Stimulated activated CD4-positive, alpha-beta T cell treated with anti-CD3 and anti-CD28 coated beads, Interleukin-15, amount 100 ng/mL, for 1 hour (primary cell): ENCODE measurements at places on chromosomes 7 and 10.

GRCh38 chr7:28205506-28205905 lies 24.9 kb upstream of the JAZF1 start:
- DNase-seq = no peak

DNA sequence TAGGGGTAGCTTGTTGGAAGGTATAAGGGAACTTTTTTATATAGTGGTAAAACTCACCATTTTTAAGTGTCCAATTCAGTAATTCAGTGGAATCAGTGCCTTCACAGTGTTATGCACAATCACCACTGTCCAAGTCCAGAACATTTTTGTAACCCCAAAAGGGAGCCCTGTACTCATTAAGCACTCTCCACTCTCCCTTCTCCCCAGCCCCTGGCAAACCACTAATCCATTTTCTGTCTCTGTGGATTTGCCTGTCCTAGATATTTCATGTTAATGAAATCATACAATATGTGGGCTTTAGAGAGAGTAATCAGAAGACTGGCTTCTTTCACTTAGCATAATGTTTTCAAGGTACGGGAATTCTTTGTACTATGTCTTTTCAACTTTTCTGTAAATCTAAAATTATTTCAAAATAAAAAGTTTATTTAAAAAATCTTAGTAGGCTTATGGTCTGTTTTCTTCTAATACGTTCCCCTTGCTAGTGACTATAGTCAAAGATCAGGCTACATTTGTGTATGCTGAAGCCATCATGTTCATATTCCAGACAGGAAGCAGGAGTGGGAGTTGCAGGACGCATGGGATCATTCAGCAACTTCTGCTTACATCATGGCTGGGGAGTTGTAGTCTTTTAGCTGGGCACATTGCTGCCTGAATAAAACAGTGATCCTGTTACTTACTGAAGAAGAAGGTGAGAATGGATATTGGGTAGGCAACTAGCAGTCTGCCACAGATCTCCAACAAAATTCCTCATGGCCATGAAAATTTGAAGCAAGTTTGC lies 35.4 kb upstream of the TAX1BP1 start:
- no peak for DNase-seq

DNA sequence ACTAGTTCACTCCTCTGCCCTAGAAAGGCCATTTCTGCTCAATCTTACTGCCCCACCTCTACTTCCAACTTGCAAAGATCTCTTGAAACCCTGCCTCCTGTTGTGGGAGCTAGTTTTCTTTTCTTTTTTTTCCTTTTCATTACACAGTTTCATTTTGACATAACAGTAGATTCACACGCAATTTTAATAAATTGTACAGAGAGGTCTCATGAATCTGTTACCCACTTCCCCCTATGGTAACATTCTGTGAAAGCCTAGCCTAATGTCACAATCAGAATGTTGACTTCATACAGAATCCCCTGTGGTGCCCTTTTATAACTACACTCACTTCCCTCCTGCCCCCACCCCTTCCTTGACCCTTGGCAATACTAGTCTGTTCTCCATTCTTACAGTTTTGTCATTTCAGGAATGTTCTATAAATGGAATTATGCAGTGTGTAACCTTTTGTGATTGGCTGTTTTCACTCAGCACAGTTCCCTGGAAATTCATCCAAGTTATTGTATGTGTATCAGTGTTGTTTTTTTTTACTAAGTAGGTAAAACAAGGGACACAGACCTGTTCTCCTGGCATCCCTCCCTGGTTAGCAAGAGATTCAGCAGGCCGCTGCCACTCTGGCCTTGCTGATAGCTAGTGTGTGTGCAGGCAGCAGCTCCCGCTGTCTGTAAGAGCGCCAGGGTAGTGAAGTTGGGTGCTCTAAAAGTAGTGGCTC lies 21.5 kb downstream of the CHST3 start:
- no peak for DNase-seq

DNA sequence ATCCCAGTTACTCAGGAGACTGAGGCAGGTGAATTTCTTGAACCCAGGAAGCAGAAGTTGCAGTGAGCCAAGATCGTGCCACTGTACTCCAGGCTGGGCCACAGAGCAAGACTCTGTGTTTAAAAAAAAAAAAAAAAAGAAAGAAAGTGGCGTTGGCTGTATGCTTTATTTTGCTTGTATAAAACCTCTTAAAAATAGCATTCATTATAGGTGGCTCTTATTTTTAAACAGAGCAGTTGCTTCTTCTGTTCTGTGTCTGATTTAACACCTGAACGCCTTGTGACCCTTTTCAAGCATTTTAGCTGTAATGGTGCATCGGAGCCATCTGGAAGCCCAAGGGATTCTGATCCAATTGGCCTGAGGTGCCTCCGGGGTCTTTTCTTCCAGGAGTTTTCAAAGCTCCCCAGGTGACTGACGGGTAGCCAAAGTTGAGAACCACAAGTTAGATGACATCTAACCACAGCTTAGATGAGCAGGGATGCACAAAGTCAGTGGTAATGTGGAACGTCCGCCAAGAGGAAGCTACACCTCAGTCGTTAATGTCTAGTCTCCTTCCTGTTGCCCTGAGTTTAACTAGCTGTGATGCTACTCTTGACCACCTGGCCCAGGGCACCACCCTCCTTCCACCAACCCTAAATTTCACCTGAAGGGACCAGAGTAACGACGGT lies 274.6 kb upstream of the KLF6 start:
- DNase-seq = no peak

DNA sequence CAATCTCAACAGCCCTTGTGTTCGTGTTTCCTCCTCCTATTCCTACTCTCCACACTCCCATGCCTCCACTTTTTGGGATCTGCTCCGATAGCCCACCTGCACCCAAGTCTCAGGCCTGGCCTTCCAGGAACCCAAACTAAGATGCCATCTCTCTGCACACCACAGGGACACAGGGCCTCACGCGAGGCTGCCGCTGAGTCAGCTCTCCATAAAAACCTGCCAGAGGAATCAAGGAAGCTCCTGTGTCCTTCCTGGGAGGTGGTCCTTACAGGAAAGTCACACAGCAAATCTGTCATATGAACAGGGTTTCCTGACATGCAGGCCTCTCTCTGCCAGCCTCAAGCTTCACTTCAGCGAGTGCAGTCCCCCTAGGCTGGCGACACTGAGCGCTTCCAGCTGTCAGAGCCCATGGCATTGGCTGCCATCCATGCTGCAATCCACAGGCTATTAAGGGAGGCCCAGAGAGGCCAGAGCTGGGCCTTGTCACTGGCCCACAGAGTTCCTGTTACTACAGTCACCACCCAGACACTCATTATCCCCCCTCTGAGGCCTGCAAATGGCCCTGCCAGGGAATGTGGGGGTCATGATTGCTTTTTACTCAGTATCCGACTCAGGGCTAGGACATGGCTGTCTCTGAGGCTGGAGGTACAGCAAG lies 151.4 kb downstream of the OAT start:
- no peak for DNase-seq

GRCh38 chr10:89471110-89471809 lies 56.9 kb downstream of the IFIT5 start:
- no peak for DNase-seq

- DNase-seq = no peak
Measured at GRCh38 chr7:4151524-4151923, 530.6 kb upstream of the FOXK1 start.

DNA sequence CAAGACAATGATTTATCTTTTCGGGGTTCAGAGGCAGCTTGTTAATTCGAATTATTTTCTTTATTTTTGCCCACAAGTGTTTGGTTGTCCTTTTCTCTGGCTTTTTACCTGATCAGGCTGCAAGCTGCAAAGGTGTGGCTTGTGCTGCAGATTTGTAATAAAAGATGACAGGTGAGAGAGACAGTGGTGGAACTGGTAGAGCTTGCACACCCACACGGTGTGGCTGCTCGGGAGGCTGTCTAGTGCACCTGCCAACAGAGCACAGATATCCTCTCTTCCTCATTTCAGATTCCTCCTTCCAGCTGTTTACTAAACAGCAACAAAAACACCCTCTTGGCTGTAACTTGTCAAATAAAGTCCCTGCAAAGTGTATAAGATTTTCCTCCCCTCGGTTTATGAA lies 9.2 kb downstream of the GJD4 start:
- no peak for DNase-seq

GRCh38 chr10:132184816-132185593 lies 1.7 kb upstream of the DPYSL4 start:
- no peak for DNase-seq

GRCh38 chr10:125132344-125132743 lies 28.0 kb downstream of the CTBP2 start:
- no peak for DNase-seq

DNA sequence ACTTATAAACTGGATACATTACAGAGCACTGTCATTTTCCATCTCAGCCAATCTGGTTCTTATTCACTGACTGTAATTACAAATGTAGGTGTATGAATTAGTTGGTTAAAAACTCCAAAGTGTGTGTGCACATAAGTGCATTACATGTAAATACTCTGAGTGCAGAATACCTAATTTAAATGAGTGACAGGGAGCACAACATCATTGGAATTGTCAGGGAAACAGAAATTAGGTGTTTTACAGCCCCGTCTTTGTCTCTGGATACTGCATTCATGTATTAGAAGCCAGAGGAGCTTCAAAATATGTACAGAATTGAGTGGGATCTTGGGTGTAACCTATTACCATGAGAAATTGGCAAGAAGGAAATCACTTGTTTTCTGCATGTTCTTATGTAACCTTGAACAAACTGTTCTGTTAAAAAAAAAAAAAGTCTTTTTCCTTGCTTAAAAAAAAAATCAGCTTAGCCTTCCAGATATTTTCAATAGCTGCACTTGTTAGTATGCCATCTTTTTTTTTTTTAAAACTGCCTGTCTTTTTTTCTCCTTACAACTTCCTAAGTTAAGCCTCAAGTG lies 31.1 kb downstream of the CELF2 start:
- DNase-seq = no peak

DNA sequence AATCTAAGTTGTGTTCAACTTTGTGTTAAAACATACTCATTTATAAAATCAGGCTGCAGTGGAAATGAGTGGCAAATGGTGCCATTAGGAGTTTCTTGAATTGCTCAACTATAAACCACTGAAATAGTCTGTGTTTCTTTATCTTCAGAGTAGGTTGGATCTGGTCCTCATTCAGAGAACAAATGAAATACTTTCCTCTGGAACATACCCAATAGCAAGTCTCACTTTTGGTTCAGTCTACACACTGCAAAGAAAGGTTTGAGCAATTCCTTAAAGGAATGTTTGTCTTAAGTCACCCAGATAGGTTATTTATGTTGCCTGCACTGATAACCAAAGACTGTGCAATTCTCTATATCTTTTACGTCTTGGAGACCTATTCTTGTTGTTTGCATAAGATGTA lies 62.5 kb downstream of the ABCB4 start:
- DNase-seq = no peak

DNA sequence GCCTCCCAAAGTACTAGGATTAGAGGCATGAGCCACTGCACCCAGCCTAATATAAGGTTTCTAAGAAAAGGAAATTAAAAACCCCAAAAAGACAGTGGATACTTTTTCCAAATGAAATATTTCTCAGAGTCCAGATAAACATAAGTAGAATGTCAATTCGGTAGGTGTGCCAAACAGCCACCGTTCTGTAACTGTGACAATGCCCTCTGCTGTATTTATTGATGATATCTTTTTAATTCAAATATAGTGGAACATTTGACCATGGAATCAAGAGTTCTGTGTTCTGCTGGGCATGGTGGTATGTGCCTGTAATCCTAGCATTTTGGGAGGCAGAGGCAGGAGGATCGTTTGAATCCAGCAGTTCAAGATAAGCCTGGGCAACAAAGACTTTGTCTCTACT lies 28.8 kb upstream of the ZRANB1 start:
- no peak for DNase-seq

DNA sequence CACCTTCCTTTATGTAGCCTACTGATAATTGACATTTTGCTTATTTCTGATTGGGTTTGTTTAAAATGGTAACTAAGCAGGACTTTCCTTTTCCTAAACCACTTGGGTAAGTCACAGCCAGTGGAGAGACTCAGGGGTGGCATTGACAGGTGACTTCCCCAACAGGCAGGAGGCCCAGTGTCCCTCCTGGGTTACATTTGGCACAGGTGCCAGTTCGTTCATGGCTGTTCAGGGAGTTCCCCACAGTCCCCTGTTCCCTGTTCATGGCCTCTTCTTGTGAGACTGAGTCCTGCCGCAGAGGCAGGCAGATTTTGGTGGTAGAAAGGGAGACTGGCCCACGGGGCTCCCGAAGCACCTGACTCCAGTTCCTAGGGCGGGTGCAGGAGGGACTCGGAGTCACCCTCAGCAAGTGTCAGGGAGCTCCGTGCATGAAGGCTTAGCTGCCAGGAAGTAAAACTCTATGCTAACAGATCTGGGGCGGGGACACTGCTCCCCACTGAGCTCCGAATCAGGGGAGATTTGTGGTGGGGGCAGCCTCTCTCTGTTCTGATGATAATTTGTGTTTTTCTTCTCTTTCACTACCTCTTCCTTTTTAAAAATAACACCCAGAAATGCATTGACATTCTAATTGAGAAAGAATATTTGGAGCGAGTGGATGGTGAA lies 84.1 kb downstream of the EZH2 start:
- DNase-seq = no peak

GRCh38 chr10:62437696-62438095 lies 63.5 kb downstream of the ZNF365 start:
- DNase-seq = no peak

- DNase-seq = no peak
Measured at GRCh38 chr7:125516194-125516593, 586.6 kb upstream of the POT1 start.

DNA sequence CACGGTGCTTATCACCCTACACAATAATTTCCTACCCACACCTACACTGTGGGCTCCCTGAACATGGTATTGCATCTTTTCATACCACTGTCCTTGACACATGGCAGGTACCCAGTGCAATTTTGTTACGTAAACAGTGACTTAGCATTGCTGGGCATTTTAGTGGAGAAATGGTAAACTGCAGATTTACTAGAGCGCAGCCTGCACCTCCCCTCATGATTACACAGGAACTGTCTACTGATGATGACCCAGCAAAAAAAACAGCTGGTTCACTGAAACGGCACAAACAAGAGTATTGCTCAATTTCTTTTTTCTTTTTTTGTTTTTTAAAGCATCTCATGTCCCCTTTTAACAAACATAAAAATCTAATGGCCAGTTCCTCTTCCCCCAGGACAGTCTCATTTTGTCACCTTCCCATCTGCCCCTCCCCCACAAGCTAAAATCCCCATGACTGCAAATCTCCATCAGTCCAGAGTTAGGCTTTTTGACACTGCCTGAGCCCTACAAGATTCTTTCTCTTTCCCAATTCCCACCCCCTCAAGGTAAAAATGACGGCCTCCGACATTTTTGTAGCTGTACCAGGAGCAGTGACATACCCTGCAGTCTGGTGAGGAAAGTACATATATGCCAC lies 2.8 kb downstream of the ZNF746 start:
- no peak for DNase-seq
